CD4-positive, alpha-beta T cell treated with Interleukin-12 subunit alpha and Interleukin-12 subunit beta, for 1 hour (primary cell): ENCODE measurements at places on chromosomes 2 and 18.

GRCh38 chr2:5982193-5982902 is 290.2 kb downstream of the SOX11 start:
- DNase-seq = no peak

DNA sequence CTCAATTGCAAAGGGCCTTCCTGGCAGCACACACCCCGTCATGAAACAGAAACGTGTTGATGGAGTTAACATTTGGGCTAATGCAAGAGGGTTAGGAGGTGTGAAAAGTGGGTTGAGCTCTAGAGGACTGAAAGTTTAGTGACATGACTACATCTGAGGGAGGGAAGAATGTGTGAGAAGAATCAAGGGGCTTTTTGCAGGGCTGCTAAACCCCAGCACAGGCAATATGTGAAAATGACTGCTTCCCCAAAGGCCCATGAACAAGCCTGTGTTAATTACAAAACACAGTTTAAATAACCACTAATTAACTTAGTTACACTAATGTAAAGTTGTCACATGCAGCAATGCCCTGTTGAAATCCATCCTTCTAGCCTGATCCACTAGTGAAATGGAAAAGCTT is 63.4 kb upstream of the PEX13 start:
- DNase-seq = peak; percentile 41

GRCh38 chr18:8826971-8827370 is 121.6 kb downstream of the MTCL1 start:
- no peak for DNase-seq

DNA sequence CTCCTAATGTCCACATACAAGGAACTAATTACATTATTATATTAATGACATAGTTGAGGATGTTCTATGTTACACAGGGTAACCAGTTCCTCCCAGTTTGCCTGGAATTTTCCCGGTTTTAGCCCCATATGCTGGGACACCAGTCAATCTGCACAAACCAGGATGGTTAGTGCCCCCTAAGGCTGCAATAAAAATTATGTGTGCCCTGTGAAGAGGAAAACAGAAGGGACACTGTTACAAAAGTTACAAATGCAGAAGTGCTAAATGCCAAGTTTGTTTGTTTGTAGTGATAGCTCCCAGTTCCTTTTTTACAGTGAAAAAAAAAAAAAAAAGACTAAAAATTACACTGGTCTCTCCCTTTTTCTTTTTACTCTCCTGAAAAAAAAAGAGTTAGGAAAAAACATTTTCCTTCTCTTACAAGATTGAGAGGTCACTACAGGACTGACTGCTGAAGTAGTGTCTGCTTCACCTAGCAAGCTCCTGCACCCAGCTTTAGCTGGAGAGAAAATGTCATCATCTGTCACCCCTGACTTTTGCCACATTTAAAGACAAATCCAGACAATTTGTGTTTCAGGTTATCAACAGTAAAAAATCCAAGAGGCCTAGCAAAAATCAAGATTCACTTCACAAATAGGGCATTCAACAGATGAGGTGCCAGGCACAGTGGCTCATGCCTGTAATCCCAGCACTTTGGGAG is 3.2 kb downstream of the ANKRD44 start:
- no peak for DNase-seq

- DNase-seq = no peak
Observed at GRCh38 chr2:191019376-191019775, 5.4 kb upstream of the STAT1 start.

DNA sequence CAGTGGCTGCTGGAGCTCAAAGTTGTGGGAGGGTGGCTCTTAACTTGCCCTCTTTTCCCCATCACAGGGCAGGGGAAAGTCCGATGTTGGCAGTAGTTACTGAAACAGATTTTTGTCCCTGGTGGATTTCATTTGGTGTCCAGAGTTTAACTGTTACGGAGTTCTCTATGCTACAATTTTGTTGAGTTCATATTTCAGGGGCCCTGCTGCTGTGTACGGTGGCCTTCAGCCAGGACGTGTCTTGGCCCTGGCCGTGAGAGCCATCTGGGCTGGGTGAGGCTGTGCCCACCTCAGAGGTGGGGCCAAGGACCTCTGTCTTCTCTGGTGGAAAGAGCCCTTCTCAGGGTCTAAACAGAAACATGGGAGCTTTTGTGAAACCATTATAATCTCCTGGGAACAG is 67.4 kb downstream of the SH3YL1 start:
- DNase-seq = no peak

DNA sequence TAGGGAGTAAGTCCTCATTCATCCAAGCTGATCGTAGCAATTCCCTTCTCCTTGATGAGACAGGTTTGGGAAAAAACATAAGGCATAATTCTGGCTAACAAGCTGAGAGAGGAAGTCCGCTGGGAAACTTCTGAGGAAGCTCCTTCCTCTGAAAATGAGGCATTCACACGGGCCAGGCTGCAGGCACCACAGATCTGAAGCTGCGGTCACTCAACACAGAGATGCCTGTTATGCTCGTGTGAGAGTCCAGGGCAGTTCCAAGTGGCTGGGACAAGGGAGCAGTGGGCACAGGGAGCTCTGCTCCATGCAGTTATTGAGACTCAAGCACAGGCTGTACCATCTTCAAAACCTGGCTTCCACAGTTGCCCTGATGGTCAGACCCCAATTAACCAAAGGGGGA is 200.9 kb upstream of the ID2 start:
- DNase-seq = no peak

GRCh38 chr2:37851828-37852584 is 73.1 kb upstream of the RMDN2 start:
- peak; percentile 33 for DNase-seq

DNA sequence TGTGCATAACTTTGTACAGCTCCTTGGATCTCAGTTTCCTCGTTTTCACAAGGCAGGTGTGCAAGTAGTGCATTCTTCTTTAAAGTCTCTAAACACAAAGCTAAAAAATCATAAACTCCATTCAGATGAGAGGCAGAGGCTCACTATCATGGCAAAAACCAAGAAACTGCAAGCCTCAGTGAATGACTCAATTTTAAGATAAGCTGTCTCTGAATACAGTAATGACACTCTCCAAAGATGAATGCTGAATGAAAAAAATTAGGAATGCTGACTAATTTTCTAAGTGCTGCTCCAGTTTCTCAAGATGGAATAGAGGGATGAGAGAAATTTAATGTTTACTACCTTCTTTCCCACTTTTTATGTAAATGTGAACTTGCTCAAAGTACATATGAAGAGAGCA is 17.2 kb downstream of the B4GALT6 start:
- no peak for DNase-seq

DNA sequence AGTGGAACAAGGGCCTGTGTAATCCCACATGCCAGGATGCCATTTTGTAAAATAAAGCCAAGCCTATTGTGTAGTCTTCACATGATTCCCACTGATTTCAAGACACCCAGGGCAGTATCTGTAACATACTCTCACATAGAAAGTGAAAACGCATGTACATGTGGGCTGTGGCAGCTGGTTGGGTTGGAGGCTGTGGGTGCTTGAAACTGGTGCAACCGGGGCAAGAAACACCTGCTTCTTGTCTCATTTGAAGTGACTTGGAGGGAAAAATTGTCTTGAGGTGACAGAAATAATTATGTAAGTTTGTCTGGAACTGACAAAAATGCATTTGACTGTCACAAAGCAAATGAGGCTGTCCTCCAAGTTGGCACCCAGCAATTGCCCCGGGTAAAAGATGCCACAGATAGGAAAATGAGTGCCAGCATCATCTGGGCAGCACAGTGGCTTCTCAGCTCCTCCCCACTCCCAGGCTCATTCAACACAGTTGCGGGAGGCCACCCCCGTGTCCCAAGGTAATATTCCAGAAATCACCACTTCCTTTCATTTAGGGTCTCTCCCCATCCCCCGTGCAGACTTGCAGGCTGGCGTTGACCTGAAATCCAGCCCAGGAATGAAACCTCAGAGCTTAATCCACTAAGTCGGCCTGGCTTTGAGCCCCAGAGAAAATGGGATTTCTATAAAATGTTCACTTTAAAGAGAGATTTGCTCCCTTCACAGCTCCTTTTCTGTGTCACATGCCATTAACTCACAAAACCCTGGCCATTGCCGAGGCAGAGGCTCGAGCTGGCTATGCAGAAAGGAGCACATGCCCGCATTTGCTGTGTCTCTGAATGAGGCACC is 293.9 kb upstream of the PARD3B start:
- no peak for DNase-seq

DNA sequence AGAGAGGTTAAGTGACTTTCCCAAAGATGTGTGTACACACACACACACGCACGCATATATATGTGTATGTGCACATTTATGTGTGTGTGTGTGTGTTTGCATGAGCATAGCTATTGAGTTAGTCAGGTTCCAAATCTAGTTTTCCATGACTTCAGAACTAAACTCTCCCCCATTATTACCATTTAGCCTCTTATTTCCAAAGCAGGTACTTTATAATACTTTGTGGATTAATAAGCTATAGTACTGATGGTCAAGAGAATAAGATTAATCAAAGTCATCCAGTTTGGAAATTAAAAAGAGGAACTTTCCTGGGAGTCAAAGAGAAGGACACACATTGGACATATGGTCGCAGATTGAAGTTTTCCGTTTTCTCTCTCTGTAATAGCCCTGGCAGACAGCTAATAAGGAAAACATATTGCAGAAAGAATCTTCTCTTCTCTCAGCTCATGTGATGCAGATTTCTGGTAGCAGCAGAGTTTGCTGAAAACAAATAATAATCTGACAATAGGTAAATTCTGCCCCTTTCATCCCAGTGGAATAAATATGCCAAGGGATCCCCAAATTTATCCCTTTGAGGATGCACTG is 410.9 kb upstream of the TCF4 start:
- DNase-seq = no peak
